Naive thymus-derived CD8-positive, alpha-beta T cell (primary cell): ENCODE measurements at places on chromosomes 5 and 9. TPM values are rescaled to one million over a fixed set of nuclear protein-coding genes. Genes with fewer than 3 reads are reported as not detected.

DNA sequence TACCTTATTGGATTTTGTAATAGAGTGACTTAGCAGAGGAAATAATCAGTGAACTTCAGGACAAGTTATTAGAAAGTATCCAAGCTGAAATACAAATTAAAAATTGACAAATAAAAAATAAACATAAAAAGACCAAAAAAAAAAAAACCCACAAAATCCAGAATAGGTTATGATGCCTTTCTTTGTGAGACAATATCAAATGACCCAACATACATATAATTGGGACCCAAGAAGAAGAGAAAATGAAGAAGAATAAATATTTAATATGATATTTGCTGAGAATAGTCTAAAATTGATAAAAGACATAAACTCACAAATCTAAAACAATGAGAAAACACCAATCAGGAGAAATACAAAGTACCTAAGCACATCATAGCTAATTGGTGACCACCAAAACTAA, 81.8 kb downstream of the ICE1 start:
- DNase-seq, result no peak
- no peaks in the 10 kb centered on the region for H3K4me1 ChIP-seq
- no peak overlapping the region for H3K4me3 ChIP-seq
- no peak overlapping the region for H3K27ac ChIP-seq
- peaks cover 13% of the 10 kb centered on the region for H3K36me3 ChIP-seq

DNA sequence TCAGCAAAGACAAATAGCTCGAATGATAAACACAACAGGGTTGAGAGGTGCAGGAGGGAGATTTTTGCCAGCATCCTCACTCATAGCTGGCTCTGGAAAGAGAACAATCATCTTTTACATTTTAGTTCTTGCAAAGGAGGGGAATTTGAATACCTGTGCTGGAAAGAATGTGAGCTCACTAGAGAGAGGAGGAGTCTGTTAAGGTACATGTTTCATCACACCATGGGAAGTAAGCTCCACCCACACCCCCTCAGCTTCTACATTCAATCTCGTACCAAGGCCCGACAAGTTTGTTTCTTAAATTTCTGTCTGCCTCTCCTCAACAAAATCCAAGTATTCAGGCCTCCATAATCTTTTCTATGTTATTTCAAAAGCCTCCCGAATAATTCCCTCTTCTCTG, 254.6 kb downstream of the BRINP1 start:
- H3K27me3 ChIP-seq, result no peaks in the 10 kb centered on the region
- no peak overlapping the region for H3K4me3 ChIP-seq
- H3K4me1 ChIP-seq, result no peaks in the 10 kb centered on the region
- DNase-seq, result no peak
- no peaks in the 10 kb centered on the region for H3K36me3 ChIP-seq

GRCh38 chr5:175800656-175801081, 70.7 kb upstream of the CPLX2 start:
- H3K27me3 ChIP-seq, result peaks cover 51% of the 10 kb centered on the region
- no peak overlapping the region for H3K4me3 ChIP-seq

GRCh38 chr5:172694541-172694940, 53.5 kb downstream of the NEURL1B start:
- no peak overlapping the region for H3K4me3 ChIP-seq
- peaks cover 16% of the 10 kb centered on the region for H3K4me1 ChIP-seq
- no peak overlapping the region for H3K27ac ChIP-seq

DNA sequence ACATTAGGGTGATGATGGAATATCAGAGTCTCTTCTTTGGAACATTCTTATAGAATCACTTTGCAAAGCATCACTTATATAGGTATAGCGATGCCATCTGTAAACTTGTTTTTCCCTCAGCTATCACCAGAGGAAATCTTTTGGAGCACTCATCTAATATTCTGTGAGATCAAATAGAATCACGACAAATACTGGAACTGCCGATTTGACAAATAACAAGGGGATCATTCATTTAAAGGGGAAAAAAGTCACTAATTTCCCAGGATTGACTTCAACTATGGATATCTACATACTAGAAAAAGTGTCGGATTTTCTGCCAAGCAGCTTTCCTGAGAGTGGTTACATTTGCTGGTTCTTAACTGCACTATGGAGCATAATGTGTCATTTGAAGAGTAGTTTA, 178.6 kb downstream of the NR2F1-AS1 start:
- peaks cover 38% of the 10 kb centered on the region for H3K27me3 ChIP-seq
- H3K4me1 ChIP-seq, result no peaks in the 10 kb centered on the region
- no peak overlapping the region for H3K27ac ChIP-seq
- H3K36me3 ChIP-seq, result no peaks in the 10 kb centered on the region

DNA sequence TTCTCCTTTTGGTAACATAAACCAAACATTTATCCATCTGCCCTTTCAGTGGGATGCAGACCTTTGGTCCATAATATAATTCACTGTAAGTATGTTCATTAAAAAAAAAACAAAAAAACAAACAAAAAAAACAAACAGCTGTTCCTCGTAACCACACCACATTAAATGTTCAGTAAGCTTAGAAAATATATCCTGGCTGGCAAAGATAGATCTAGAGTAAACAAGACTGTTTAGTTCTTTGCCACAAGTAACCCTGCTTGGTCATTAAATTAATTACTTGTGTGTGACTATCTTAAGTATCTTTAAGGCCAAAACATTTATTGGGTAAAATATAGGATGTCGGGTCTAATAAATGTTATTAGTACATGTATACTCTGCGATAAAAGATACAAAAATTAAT, 1717.1 kb downstream of the EFNA5 start:
- H3K36me3 ChIP-seq, result no peaks in the 10 kb centered on the region
- DNase-seq, result no peak
- no peak overlapping the region for H3K4me3 ChIP-seq

- no peak overlapping the region for H3K4me3 ChIP-seq
- H3K4me1 ChIP-seq, result peaks cover 68% of the 10 kb centered on the region
- peaks cover 66% of the 10 kb centered on the region for H3K36me3 ChIP-seq
- no peak overlapping the region for H3K27ac ChIP-seq
- no peaks in the 10 kb centered on the region for H3K27me3 ChIP-seq
- DNase-seq, result no peak
Observed at GRCh38 chr5:36156121-36156601, 4.2 kb downstream of the SKP2 start.

Gene PPP2R2B
- 1.8 TPM for total RNA-seq

Gene ALDH1A1
- 0.23 TPM for total RNA-seq

Gene JMY
- 27.3 TPM for total RNA-seq

Gene DDX46
- total RNA-seq, result 68.4 TPM
